SIG-M5 (cell line): ENCODE measurements at places on chromosomes 5 and 9.

- DNase-seq = no peak
These were observed 16.4 kb downstream of the JADE2 start for GRCh38 chr5:134541736-134542376.

GRCh38 chr9:17130291-17130690 lies 4.5 kb upstream of the CNTLN start:
- DNase-seq = no peak

GRCh38 chr5:57698802-57699201 lies 216.2 kb upstream of the ACTBL2 start:
- DNase-seq = no peak

GRCh38 chr9:105957830-105958229 lies 263.5 kb downstream of the TMEM38B start:
- no peak for DNase-seq

DNA sequence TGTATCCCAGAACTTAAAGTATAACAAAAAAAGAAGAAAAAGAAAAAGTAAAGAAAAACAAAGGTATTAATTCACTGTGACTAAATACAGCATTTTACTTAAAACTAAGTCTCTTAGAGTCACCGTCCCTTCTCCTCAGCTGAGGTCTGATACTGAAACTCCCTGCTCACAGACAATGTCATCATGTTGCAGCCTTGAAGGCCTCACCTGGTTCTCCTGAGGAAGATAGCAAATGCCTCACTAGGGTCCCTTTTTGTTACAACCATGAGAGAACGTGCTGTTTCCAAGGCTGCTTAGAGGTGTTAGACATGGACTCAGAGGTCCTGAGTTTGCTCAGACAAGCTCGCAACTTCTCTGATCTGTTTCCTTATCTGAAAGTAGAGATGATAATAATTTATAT lies 357.2 kb downstream of the MTRR start:
- DNase-seq = no peak

DNA sequence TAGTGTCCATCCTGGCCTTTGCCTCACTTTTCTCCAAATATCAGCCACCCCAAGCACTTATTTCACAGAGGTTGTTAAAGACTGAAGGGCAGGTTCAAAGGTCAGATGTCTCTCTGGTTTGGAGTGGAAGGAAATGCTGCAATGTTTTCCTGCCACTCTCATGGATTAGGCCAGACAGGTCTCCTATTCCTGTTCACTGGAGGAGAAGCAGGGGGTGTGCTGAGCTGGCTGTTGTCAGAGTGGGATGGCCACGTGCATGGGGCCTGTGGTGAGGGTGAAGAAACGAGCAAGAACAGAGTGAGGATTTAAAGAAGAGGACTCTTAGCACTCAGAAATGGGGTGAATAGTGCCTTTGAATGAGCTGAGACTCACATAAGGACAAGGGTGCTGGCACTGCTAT lies 6.7 kb downstream of the TMEM8B start:
- DNase-seq = no peak

DNA sequence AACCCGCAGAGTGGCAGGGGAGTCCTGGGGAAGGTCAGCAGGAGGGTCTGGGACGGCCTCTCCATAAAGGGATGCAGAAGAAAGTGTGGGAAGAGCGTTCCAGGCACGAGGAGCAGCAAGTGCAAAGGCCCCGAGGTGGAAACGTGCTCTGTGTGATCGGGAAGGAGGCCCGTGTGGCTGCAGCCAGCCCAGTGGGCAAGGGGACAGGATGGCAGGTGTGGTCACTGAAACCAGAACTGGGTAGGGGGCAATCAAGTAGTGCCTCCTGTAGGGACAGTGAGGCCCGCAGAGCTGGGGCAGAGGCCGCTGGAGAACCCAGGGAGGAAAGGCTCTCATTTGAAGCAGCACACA lies 16.3 kb upstream of the LAMC3 start:
- DNase-seq = no peak

DNA sequence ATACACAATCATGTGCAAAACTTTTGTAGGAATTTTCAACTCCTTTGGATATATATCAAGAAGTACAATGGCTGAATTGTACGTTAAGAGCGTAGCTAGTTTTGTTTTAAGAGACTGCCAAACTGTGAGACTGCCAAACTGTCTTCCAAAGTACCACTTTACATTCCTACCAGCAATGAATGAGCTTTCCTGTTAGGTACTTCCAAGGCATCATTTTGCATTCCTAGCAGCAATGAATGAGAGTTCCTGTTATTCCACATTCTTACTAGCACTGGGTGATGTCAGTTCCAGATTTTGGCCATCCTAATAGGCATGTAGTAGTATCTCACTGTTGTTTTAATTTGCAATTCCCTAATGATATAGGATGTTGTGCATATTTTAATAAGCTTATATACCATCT lies 219.3 kb downstream of the KCNN2 start:
- no peak for DNase-seq

DNA sequence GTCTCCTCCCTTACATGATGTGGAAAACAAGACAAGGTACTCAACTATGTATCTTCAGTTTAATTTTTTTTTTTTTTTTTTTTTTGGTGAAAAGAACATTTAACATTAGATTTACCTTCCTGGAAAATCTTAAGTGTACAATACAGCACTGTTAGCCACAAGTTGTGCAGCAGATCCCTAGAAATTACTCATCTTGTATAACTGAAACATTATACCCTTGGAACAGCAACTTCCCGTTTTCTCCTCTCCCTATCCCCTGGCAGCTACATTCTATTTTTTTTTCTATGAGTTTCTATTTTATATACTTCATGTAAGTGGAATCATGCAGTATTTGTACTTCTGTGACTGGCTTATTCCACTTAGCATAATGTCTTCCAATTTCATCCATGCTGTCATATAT lies 421.9 kb upstream of the FTMT start:
- no peak for DNase-seq

GRCh38 chr5:93805616-93806379 lies 64.4 kb upstream of the POU5F2 start:
- no peak for DNase-seq

GRCh38 chr5:168528521-168529373 lies at the start of gene FBLL1:
FBLL1 (plus strand) TSS chr5:168529305; CDS start chr5:168529505, 200 bp downstream.
- no peak for DNase-seq

DNA sequence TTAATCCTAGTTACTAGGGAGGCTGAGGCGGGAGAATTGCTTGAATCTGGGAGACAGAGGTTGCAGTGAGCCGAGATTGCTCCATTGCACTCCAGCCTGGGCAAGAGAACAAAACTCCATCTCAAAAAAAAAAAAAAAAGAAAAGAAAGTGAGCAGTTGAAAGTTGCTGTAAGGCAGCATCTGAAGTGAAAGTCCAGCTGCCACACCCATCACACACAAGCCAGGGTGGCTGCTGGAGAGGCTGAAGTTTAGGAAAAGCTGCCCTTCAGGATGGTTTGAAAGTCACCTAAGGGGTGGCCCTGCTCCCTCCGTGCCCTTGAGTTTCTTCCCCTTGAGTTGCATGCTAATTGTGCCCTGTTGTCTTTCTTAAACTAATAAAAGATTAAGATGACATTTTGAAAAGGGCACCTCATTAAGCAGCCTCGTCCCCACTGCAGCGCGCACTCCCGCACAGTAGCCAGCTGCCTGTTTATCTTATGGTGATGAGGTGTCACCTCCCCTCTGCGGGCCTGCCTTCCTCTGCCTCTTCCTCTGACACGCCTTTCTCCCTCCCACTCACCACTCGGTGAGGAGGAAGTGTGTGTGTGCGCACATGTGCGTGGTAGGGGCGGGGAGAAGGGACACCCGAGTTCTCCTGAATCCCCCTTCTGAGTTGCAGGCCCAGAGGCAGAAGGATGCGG lies 104.2 kb upstream of the PANK3 start:
- DNase-seq = no peak

DNA sequence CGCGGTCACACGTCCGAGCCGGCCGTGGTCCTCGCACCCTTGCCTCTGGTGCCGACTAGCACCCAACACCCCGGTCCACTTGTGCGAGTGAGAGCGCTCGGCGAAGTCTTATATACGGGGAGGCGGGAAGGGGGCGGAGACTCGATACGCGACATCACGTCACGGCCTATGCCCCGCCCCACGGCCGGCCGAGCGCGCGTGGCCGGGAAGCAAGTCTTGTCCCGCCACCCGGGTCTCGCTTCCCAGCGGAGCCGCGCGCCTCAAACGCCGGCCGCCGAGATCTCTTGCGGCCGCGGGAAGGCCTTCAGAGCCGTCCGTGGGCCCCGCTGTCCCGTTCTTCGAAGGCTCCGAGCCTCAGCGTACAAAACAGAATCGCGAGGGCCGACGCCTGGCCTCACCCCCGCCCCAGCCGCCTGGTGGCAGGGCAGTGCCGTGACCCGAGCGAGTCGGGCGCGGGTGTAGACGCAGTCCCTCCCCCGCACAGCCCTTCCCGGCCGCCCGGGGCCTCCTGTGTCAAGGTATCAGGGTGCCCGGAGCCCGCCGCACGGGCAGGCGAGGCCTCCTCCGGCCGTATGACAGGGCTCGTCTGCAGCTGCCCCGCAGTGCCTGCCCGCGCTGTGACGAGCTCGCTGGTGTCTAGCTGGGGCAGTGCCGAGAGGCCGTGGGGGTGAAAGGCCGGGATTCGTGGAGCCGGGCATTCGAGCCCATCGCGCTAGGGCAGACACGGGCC lies at the start of gene PLK2:
Gene PLK2 (minus strand): TSS at position 85 of the 730 bp plus-strand sequence. CDS start 127 bp downstream, outside the sequence.
- DNase-seq = no peak

DNA sequence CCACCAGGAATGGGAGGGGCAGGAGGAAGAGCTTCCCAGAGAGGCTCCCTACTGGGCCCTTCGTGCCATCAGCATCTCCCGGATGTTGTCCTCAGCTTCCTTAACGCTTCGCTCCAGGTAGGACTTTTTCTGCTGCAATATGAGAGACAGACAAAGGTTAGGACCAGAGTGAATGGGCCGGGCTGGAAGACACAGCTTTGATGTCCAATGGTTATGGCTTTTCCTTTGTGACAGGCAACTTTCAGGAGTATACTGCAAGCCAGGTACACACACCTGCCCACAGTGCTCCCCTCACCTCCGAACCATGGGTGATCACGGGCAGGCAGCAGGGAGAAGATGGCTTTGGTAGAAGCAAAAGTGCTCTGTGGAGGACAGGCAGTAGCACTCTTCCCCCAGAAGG lies 57.0 kb downstream of the PFDN1 start:
- no peak for DNase-seq

GRCh38 chr5:135360278-135361274 lies 38.5 kb downstream of the MACROH2A1 start:
- DNase-seq = no peak

DNA sequence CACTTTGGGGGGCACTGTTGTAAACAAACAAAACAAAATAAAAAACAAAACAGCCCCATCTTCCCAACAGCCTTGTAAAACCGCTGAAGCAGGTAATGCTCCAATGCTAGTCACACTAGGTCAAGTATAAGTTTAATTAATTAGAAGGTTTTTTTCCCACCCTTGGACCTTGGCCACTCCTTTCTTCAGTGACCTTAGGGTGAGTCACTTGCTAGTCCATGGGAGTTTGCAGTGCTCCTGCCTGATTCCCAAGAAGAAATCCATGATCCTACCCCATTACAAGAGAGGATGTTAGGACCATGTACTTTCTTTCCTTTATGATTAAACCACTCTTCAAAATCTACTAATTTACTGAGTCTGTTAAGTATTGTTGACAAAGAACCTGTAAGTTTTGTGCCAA lies 192.2 kb upstream of the CDKN2B start:
- no peak for DNase-seq

- DNase-seq = no peak
These were observed 16.5 kb downstream of the BHMT2 start for GRCh38 chr5:79086116-79086515.

- DNase-seq = peak; percentile 44
These were observed 7.8 kb upstream of the C9orf40 start for GRCh38 chr9:74960561-74960960.
